ENCODE measurements at places on chromosomes 5 and 9. TPM values are rescaled to one million over a fixed set of nuclear protein-coding genes. Genes with fewer than 3 reads are reported as not detected.

The DRD1 gene
- total RNA-seq = 0.13 TPM

The CER1 gene
- not detected for total RNA-seq

The FBLL1 gene
- total RNA-seq = 0.09 TPM

The EQTN gene
- total RNA-seq = not detected

The S100Z gene
- total RNA-seq = not detected

The EFNA5 gene
- 20.5 TPM for total RNA-seq

The ETF1 gene
- 120 TPM for total RNA-seq

The HCN1 gene
- total RNA-seq = not detected

The SCGB3A2 gene
- not detected for total RNA-seq

The CCNO gene
- total RNA-seq = 4.3 TPM

The PCA3 gene
- not detected for total RNA-seq

Measured in A549 treated with Hydrocortisone at 1 μM for 4 hours (cell line).